Brain (organoid and tissue), 16 donors: ENCODE measurements at places on chromosomes 3 and 15.

- no peak for DNase-seq
Measured at GRCh38 chr3:244041-244440, 47.5 kb downstream of the CHL1 start.

DNA sequence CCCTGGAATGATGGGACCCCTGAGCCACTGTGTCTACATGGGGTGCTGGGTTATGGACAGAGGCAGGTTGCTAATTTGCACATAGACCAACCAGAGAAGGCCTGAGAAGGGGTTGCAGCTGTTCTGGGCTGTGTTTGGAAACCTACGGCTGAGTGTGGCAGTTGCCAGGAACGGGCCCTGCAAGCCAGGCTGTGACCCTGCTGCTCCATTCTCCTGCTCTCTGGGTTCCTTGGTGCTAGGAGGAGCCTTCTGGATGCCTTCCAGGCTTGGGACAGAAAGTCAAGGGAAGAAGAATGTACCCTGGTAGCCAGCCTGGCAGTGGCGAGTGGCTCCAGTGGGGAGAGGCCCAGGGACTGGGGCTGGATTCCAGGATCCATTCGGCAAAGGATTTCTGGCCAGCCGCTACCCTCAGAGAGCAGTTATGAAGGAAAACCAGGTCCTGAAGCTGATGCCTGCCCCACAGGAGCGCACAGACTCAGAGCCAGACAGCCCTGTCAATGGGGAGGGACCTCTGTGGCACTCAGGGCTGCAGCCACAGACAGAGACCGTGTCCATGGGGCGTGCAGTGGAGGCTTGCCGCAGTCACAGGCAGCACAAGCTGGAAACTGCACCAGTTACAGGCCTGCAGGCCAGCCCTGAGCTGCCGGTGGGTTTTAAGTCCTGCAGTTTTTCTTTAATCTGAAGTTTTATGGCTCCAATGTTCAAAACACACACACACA, 55.1 kb upstream of the ACAD9 start:
- DNase-seq, result no peak

DNA sequence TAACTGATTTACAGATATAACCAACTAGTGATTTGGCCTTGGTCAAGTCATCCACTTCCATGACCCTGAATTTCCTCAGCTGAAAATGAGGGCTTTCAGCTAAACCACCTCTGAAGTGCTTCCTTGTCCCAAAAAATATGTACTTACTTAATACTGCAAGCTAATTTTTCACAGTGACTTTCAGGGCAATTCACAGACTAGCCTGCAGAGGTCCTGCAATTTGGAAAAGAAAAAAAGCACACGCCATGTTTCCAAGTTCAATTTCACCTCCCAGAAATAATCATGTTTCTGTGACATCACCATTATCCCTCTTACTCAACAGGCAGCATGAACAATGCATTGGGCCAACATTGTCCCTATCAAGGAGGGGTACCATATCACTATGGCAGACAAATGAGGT, 218.2 kb downstream of the SHOX2 start:
- no peak for DNase-seq

GRCh38 chr3:154224866-154225265, 99.4 kb downstream of the DHX36 start:
- DNase-seq, result no peak

DNA sequence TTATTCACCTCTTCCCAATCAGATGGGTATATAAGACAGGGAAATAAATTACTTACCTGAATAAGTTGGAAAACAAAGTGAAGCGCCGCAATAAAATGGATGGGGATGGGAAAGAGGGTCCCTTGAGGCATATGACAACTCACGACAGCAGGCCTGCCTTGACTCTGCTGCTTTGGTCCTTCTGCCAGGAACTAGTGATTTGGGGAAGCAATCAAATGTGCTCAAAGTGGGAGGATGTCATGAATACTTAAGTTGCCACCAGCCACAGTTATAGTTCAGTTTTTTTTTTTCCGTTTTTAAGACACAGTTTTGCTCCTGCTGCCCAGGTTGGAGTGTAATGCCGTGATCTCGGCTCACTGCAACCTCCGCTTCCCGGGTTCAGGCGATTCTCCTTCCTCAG, 4.6 kb downstream of the PARL start:
- DNase-seq, result no peak

DNA sequence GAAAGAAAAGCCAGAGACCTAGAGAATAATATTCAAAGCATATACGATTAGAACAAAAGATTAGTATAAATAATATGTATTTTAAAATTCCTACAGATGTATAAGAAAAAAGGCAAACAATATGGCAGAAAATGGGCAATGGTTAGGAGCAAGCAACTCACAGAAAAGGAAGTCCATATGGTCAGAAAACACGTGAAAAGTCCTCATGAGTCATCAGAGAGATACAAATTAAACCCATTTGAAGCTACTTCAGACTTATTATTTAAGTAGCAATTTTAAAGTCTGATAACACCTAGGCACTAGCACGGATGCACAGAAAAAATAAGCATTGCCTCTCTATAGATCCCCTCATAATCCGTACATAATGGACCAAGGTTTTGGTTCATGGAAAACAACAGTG, 25.6 kb downstream of the SLC7A14 start:
- no peak for DNase-seq

DNA sequence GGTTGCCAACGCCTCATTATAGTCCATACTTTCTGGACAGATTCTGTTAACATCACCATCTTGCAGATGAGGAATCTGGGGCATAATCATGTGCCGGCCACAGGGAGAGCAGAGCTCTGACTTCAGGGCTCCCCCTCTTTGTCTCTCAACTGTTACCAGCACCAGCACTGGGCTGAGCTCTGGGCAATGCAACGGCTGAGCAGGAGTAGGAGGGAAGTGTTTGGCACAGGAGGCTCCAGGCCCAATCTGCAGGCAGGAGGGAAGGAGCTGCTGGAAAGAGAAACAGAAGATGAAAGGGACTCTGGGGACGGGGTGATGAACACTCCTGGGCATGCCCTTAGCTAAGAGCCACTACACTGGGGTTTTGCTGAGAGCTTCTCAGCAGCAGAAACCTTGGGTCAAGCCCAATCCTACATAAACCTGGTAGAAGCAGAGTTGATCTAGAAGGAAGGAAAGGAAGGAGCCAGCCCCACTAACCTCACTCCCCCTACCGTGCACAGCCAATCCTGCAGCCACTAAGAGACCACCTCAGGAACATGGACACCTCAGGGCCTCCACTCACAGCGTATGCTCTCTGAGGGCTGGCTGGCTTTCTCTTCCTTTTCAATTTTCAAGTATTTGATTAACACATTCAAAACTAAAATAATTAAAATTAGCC, 73.1 kb upstream of the SPATA12 start:
- no peak for DNase-seq

DNA sequence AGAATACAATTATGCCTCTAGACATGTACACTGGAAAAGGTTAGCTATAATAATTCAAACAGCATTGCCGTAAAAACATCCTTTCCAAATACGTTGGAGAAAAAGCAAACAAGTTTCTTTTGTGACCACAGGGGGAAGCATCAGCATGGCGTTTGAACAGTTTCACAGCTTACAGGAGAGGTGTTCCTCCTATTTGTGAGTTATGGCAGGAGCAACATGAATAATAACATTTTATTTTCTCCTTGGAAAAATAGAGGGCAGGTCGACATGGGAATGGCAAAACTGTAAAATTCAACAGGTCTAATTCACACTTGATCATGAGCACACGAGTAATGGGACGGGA, 39.7 kb upstream of the GADL1 start:
- peak; percentile 65 for DNase-seq

DNA sequence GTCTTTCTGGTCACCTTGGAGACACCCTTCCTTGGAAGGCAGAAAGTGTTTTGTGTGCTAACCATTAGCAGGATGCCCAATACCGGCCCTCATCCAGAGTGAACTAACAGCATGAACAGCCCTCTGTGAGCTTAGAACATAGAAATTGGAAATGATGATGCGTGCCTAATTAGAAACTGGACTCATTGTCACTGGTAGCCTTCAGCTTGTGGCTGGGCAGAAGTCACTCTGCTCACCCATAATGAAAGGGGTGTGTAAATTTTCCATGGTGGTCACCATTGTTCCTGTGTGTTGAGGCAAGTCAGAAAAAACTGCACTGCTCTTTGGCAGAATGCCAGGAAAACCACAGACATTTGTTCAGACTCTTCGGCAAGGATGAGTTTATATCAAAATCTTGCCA, 74.7 kb upstream of the CNTN4 start:
- DNase-seq, result peak; percentile 47

DNA sequence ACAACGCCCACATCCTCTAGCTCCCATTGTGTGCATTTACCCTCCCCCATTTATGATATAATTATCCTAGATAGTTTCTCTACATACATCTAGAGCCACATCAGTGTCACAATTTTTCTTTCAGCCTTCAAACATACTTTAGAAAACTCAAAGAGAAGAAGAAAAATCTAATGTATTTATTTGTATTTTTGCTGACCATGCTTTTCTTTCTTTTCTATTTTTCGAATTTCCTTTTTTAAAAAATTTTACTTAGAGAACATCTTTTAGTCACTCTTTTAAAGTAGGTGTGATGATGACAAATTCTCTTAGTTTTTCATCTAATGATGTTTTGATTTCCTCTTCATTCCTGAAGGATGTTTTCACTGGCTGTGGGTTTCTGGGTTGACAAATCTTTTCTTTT, 117.0 kb upstream of the CHL1 start:
- no peak for DNase-seq

- no peak for DNase-seq
Measured at GRCh38 chr3:120853416-120853815, 54.6 kb upstream of the STXBP5L start.

DNA sequence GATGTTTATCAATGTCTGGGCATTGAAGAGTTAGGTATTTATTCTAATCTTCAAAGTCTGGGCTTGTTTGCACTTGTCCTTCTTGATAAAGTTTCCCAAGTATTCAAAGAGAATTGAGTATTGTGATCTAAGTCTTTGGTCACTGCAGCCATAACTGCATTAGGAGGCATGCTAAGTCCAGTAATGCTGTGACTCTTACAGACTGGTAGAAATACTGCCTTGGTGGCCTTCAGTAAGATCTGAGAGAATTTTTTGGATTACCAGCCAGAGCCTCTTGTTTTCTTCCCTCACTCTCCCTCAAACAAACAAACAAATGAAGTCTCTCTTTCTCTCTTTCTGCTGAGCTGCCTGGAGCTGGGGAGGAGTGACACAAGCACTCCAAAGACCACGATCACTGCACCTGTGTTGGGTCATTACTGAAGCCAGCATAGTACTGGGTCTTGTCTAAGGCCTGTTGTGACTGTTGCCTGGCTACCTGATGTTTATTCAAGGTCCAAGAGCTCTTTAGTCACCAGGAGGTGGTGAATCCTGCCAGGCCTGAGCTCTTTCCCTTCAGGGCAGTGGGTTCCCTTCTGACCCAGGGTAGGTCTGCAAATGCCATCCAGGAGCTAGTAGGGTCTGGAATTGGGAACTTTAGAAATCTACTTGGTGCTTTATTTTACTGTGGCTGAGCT, 14.8 kb upstream of the RBP2 start:
- no peak for DNase-seq

DNA sequence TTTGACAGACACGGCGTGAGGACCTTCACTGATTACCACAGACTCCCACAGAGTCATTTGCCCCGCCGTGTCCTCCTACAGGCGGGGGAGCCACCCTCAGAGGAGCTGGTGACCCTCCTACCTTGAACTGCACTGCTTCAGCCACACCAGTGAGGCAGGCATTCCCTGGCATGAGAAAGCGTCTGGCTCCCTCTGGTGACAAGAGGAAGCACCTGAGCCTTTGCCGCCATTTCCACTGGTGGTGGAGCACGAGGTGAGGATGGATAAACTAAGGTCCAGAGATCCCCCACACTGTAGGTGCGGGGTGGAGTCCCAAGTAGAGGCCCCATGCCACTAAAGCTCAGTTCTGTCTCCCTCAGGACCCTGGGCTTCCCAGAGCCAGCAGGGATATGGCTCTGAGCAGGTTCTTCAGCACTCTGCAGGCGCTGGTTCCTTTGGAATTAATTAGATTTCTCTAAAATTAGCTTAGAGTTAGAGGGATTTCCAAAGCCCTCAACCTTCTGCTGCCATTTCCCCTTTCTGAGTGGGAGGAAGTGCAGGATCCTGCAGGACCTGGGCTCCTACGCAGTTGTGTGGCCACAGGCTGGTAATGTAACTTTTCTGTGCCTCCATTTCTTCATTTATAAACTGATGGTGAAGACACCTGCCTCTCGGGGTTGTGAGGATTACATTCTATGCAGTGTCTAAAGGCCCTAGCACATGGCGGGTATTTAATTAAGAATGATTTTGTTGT, 224.0 kb downstream of the SLCO3A1 start:
- DNase-seq, result peak; percentile 85

- DNase-seq, result no peak
Measured at GRCh38 chr15:74037171-74038117, 42.9 kb downstream of the PML start.

DNA sequence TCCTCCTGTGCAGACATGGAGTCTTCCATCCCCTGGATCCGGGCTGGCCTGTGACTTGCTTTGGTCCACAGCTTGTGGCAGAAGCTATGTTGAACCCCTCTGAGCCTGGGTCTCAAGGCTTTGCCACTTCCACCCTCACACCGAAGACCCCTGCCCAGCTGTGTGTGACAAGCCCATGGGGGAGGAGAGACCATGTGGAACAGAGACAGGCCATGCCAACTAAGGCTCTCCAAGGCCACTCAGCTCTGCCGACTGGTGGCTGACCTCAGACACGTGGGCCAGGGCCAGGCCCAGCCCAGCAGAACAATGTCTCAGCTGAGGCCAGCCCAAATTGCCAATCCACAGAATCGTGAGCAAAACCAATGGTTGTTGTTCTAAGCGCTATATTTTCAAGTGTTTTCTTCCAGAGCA, 16.4 kb upstream of the CFAP100 start:
- DNase-seq, result no peak

GRCh38 chr3:71397046-71397445, 186.5 kb downstream of the FOXP1 start:
- DNase-seq, result no peak

GRCh38 chr3:106962993-106963392, 414.2 kb upstream of the CCDC54 start:
- DNase-seq, result no peak

DNA sequence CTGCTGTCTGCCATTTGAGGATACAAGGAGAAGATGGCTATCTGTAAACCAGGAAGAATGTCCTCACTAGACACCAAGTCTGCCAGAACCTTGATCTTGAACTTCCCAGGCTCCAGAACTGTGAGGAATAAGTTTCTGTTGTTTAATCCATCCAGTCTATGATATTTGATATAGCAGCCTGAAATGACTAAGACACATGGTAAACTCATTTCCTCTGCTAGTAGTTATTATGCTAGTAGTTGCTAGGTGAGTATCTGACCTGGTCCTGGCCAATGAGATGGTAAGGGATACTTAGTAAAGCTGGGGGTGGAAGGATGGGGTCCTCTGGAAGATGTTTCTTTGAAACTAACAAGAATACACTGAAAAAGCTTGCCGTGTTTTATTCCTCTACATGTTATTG, 280.7 kb upstream of the ARHGEF26 start:
- DNase-seq, result no peak

GRCh38 chr15:73321496-73322450, 47.0 kb downstream of the HCN4 start:
- DNase-seq, result peak; percentile 80

DNA sequence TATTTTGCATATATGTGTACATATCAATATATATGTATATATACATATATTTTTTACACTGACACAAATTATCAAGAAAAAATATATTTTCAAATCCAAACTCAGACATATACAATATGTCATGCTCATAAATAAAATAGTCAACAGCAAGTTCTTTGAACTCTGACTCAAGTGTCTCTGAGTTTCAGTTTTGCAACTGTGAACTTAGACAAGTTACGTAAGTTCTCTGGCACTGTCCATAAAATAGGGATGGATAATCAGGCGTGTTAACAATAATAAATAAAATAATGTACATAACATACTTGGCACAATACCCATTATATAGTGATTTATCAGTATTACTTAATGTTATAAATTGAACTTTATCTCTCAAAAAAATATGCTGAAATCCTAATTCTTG, 12.1 kb upstream of the XRN1 start:
- DNase-seq, result no peak
